ENCODE measurements at places on chromosomes 2 and 18.

- no peak for DNase-seq
Observed at GRCh38 chr18:64248836-64249235, 99.9 kb upstream of the LINC00305 start.

- DNase-seq = no peak
Observed at GRCh38 chr2:9753276-9753600, 90.0 kb upstream of the TAF1B start.

DNA sequence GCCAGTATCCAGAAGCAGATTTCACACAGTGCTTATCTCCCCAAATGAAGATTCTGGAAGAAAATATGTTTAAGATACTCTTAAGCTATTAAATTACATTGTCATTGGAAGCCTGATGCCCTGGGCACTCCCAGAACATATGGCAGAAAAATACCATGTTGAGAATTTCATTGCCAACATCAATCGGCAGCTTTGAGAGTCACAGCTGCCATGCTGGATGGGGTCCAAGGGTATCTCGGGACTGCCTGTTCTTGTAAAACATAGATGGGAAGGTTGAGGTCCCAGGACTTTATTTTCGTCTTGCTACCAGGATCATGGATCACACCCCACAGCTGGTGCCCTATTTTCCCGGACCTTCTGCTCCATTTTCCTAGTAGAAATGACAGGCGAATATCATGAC is 632.5 kb downstream of the SUCLG1 start:
- DNase-seq = no peak

GRCh38 chr18:3725115-3725514 is 275.1 kb downstream of the TGIF1 start:
- no peak for DNase-seq

DNA sequence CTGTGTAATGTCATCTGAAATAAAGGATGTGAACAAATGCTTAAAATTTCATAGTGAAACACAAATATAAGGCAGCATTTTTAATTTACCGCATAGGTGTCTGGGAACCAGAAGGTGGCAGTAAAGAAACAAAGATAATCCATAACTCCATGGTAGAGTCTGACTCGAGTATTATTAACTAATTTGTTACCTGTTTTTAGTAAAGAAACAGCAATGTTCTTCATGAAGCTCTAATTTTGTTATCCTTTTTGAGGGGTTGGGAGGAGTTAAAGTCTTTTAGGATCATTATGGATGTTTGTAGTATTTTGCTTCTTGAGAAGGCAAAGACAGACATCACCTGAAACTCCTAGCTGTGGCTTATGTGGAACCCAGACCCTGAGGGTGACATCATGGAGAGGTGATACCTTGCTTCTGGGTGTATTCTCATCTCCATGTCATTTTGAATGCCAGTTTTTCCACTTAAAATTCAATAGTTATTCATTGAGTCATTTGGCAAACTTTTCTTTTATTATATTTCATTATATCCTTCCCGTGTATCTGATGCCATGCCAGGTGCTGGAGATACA is 286.2 kb upstream of the EPAS1 start:
- no peak for DNase-seq

DNA sequence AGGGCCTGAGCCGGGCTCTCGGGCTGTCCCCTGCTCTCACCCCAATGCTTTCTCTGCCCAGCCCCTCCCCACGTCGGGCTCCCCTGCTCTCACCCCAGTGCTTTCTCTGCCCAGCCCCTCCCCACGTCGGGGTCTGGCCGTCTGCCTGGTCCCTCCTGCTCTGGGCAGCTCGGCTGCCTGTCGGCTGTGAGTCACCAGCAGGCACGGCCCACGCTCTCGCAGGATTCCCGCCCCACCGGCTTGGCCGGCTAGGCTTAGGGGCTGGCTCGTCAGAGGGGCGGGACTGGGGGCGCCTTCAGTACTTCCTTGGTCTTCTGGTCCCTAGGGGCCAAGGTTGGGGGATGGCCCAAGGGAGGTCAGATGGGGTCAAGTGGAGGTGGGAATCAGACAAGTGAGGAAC is 3.3 kb downstream of the BOK start:
- DNase-seq = peak; percentile 87

GRCh38 chr2:164697688-164698461 is 76.6 kb upstream of the GRB14 start:
- no peak for DNase-seq

DNA sequence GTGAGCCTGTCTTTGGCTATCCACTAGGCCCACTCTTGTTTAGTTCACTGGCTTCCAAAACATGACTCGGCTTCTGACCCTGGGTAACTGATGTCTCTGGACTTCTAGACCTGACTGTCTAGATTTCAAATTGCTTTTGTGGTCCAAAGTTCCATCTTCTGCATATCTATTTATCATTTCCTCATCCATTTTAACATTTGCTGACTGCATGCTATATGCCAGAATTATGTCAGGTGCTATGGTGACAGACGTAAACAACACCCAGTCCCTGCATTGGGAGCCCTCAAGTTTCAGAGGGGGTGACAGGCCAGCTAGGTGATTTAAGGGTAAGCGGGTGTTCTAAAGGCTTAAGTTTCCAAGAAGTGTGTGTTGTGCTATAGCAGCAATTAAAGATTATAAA is 140.9 kb downstream of the PIEZO2 start:
- no peak for DNase-seq

DNA sequence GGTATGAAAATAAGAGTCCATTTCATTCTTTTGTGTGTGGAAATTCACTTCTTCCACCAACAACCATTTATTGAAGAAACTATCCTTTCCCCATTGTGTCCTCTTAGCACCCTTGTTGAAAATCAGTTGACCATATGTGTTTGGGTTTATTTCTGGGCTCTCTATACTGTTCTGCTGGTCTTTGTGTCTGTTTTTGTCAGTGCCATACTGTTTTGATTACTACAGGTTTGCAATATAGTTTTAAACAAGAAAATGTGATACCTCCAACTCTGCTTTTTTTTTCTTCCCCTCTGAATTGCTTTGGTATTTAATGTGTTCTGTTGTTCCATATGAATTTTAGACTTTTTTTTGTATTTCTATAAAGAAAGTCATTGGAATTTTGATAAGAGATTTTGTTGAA is 8.4 kb downstream of the GTF2A1L start:
- DNase-seq = no peak

DNA sequence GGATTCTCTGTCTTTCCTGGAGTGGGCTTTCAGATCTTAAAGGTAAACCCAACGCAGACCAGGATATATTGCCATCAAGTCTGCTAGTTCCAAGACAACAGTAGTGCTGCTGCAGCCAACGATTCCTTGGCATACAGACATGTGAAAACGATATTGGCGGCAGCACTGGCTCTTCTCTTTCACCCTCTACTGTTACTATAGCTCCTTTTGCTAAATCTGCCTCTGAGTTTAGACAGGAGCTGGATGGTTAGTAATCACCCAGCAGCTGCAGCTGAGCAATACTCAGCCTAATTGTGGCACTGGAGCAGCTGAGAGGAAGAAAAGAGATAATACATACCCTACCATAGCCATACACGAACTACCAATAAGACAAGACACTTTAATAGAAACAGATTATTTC is 4.0 kb downstream of the YES1 start:
- DNase-seq = no peak

DNA sequence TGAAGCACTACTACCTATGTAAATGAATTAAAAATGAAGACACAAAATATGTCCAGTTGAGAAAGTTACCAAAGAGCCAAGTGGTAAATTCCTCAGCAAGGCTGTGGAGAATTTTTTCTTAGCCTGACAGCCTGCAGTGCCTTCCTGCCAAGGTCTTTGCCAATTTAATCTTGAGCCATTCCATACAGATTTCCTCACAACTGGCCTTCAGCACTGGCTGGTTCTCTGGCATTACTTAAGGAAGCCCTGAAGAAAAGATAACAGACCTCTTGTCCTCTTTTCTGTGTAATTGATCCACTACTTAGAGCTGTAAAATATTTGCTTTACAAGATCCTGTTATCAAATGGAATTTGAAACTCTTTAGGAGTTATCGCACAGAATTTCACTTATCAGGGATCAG is 334.2 kb upstream of the LRRTM1 start:
- no peak for DNase-seq

DNA sequence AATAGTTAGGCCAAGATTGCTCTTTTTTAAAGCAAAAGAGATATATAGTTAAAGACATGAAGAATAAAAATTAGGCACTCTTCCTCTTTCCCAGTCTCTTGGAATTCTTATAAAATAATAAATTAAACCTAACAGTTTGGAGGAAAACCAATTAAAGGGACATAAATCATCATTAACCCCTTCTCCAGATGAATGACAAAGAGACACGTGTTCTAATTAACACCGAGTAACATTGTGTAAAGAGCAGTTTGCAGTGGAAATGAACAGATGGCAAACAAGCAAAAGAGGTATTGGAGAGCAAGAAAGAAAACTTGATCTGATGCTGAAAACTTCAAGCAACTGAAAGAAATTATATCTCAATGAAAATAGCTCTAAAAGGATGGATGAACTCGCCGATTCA is 48.4 kb downstream of the BCL2 start:
- DNase-seq = no peak

DNA sequence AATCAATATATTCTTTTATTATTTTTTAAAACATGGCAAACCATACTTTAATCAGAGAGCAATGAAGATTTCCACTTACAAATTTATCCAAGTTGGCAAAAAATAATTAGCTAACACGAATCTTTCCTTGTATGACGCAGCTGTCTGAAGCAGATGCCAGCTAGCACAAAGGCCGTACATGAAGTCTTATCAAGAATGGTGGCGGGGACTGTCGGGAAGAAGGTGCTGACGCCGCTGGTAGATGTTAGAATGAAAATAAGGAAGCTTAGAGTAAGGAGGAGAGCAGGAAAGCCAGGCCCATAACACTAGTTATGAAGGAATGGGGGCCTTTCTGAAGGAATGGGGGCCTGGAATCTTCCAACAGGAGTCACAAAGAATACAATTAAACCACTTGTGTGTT is 96.7 kb downstream of the ZNF516 start:
- DNase-seq = no peak

Data from uterus (tissue), 4 donors.